ENCODE measurements at places on chromosomes 7 and 10.

- DNase-seq: no peak
Measured at GRCh38 chr10:10987111-10987510, 30.6 kb upstream of the CELF2 start.

DNA sequence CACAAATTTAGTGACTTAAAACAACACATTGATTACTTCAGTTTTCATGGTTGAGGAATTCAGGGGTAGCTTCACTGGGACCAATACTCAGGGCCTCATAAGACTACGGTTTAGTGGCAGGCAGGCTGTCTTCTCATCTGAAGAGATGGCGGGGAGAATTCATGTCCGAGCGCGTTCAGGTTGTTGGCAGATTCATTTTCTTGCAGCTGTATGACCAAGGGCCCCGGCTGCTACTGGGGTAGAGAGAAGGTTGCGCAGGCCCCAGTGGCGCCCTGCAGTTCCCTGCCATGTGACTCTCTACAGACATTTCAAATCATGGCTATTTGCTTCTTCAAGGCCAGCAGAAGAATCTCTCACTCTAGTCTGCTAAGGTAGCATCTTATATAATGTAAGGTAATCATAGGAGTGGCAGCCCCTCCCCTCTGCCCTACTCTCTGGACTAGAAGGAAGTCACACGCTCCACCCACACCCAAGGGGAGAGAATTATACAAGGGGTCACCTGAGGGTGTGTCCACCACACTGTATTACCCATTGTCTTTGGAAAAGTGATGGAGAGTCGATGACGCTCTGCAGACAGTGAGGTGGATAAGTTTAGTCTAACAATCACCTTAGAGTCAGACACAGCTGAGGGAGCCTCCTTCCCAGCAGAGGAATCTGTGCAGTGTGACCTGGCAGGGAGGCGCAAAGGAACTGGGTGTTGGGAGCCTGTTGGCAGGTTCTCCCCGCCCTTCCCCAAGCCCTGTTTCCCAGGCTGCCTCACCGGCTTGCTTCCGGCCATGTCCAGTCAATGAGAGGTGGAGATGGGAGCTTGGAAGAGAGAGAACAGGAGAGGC, 35.7 kb upstream of the PLEKHA1 start:
- DNase-seq: no peak

DNA sequence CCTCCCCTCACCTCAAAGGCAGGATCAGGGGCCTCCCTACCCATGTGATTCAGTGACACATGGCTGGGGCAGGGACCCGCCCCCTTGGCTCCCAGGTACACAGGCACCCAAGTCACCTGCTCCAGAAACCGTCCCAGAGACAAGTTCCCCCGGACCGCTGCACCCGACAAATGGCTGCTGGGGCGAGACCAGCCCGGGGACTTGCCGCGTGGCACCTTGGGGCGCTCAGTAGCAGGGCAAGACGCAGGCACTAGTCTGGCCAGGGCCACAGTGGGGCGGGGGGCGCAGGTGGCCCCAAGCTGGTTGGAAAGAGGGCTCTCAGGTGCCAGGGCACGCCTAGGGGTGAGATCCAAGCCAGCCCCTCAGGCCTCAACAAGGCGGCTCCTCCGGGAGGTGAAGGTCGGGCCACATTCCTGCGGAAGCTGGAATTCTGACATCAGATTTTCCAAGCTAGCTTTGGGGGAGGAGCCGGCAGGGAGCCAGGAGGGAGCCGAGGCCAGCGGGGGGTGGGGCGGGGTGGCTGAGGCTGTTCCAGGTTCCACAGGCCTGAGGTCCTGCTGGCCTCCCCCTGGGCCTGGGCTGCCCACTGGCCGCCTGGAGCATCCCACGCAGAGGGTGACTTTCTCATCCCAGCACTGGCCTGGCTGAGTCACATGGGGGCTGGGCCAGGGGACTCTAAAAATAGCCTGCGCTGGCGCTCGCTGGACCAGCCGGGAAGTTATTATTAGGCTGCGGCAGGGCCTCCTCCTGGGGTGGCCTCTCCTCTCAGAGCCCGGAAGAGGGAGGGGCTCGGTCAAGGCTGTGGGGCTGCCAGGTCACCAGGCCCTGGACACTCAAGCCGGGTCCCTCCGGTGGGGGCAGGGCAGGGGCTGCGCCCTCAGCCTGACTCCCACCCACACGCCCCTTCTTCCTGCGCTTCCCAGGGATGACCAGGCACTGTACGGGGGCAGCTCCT, 20.5 kb upstream of the INPP5A start:
- DNase-seq: no peak

GRCh38 chr7:69429911-69430383, 168.3 kb upstream of the AUTS2 start:
- no peak for DNase-seq

GRCh38 chr7:29606830-29607229, 43.2 kb downstream of the PRR15 start:
- no peak for DNase-seq

GRCh38 chr7:98483276-98483963, 82.5 kb upstream of the BAIAP2L1 start:
- no peak for DNase-seq

DNA sequence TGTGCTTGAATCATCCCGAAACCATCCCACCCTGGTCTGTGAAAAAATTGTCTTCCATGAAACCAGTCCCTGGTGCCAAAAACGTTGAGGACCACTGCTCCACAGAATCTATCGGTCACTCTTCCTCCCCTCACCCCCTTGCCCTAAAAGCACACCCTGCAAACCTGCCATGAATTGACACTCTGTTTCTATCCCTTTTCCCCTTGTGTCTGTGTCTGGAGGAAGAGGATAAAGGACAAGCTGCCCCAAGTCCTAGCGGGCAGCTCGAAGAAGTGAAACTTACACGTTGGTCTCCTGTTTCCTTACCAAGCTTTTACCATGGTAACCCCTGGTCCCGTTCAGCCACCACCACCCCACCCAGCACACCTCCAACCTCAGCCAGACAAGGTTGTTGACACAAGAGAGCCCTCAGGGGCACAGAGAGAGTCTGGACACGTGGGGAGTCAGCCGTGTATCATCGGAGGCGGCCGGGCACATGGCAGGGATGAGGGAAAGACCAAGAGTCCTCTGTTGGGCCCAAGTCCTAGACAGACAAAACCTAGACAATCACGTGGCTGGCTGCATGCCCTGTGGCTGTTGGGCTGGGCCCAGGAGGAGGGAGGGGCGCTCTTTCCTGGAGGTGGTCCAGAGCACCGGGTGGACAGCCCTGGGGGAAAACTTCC, 784 bp upstream of the SERPINE1 start:
- DNase-seq: no peak

DNA sequence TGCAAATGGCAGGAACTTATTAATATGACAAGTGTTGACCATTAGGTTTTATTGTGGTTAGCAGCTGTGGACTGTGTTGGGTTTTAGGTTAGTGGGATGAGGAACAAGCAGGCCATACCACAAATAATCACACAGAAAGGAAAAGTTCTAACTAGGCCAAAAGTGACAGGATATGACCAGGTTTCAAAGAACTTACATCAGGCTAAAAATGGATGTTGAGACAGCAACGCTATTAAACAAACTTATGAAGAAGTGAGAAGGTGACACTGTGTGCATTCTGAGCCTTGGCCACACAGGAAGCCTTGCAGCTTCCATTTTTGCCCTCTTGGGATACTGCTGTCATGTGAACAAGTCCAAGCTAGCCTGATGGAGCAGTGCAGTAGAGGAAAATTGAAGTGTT, 568.8 kb downstream of the HTR7 start:
- no peak for DNase-seq

DNA sequence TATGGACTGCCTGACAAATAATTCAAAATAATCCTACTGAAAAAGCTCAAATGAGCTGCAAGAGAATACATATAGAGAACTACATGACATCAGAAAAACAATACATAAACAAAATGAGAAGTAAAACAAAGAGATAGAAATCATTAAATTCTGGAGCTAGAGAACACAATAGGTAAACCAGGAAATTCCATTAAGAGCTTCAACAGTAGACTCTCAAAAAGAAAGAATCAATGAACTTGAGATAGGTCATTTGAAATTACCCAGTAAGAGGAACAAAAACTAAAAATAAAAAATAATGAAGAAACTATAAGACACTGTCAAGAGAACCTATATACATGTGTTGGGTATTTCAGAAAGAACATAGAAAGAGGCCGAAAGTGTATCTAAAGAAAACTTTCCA, 186.3 kb downstream of the PTN start:
- no peak for DNase-seq
